ENCODE measurements at places on chromosomes 1 and 21. TPM values are rescaled to one million over a fixed set of nuclear protein-coding genes. Genes with fewer than 3 reads are reported as not detected.

DNA sequence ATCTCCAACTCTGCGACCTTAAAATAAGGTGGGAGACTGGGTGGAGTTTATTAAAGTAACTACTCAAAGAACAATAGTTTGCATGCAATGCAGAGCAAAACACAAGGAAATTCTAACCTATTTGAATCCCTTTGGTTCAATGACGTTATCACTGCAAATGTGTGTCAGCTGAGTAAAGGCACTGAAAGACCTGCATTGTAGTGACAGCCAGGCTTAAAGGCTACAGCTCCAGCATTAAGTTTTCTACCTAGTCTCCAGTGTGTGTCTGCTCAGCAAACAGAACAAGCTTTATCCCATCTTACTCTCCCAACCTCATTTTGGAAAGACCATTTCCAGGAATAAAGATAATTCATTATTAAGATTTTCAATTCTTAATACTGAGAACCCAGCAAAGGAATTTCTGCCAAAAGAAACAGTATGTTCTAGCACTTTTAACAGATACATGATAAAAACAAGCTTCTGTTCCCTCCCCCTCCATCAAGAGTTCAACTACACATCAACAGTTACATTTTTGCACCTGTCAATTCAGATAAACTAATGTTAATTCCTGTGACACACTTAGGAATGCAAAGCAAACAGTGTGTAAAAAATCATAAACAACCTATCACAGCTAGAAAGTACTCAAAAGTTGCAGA, 14.2 kb downstream of the PTP4A2 start:
- H3K36me3 ChIP-seq = peaks cover 1% of the 10 kb centered on the region
- no peaks in the 10 kb centered on the region for H3K27me3 ChIP-seq
- no peak for DNase-seq

GRCh38 chr1:43639976-43640794, 9.8 kb upstream of the KDM4A start:
- DNase-seq = no peak

Gene MFSD2A
- total RNA-seq = 23.4 TPM

DNA sequence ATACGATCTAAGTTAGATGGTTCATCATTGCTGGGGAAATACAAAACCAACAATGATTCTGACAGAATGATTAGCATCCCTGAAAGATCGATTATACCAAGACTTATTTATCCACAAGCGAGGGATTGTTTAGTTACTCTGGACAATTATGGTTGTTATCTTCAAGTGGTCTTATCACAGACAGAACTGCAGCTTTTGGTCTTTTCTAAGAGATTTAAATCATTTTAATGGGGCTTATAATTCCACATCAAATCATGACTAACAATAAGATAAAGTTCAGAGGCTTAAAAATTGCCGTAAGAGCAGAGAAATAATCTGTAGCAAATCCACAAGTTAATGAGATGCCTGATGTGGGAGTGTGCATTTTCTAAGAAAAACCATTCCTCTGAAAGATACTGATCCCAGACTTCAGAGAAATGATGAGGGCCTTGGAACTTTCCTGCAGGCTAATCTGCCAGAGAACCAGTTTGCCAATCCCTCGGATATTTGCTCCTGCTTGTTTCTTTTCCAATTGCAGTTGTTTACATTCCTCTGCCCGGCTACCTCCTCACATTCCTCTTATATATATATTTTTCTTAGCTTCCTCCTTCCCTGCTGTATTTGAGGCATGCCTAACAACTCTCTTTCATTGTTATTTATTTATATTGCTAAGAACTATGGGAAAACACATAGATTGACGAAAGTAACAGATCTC, 134.8 kb downstream of the BACH1 start:
- no peak overlapping the region for H3K4me3 ChIP-seq
- H3K36me3 ChIP-seq = no peaks in the 10 kb centered on the region
- no peak overlapping the region for H3K27ac ChIP-seq
- DNase-seq = no peak

Gene NEXN
- 7.8 TPM for total RNA-seq

DNA sequence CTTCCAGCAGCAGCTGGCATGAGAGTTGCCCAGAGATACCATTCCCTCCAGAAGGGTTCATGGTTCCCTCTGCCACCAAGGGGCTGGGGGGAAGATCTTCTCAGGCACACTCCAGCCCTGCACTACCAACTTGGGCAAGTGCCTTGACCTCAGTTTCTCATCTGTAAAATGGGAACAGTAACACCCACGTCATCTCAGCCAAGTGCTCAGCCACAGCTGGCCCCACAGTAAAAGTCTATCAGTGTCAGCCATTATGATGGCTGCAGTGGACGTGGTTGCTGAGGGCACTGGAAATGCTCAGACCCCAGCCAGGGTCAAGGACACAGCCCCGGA, 16.3 kb upstream of the TAS1R2 start:
- DNase-seq = no peak
- no peaks in the 10 kb centered on the region for H3K27me3 ChIP-seq
- H3K4me3 ChIP-seq = no peak overlapping the region
- no peaks in the 10 kb centered on the region for H3K36me3 ChIP-seq
- H3K4me1 ChIP-seq = no peaks in the 10 kb centered on the region

DNA sequence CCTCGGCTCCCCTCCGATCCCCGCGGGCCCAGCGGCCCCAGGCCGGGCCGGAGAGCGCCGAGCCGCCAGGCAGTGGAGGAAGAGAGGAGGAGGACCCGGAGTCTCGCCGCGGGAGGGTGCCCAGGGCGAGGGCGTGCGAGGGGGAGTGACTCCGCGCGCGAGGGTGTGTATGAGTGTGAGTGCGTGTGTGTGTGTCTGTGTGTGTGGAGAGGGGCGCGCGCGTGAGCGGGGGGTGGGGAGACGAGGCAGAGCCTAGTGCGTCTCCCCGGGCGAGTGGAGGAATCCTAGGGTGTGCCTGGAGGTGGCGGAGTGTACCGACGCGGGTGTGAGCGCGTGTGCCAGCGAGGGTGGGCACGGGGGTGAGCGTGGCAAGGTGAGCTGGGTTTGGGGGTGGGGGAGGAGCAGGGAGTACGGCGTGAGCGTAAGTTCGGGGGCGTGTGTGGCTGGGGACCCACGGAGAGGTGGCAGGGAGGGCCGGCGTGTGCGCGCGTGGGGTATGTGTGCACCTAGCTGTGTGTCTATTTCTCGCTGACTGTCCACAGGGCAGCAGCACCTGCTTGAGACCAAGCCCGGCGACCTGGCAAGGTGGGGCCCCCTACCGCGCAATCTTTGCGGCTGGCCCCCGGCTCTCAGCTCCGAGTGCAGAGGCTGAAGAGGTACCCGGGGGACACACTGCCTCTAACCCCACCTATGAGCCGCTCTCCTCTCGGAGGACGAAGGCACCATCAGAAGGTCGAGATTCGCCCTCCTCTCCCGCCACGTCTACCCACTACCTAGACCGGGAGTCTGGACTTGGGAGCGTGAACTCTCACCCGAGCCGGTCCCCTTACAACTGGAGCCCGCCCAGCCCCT, 784 bp upstream of the KCND3 start:
- H3K27me3 ChIP-seq = peaks cover 12% of the 10 kb centered on the region
- H3K27ac ChIP-seq = no peak overlapping the region
- H3K4me3 ChIP-seq = no peak overlapping the region
- H3K36me3 ChIP-seq = no peaks in the 10 kb centered on the region
- no peak for DNase-seq
- H3K4me1 ChIP-seq = no peaks in the 10 kb centered on the region

- H3K36me3 ChIP-seq = no peaks in the 10 kb centered on the region
- no peak overlapping the region for H3K4me3 ChIP-seq
- H3K27ac ChIP-seq = no peak overlapping the region
- H3K27me3 ChIP-seq = no peaks in the 10 kb centered on the region
These were observed 71.2 kb upstream of the BCL9 start for GRCh38 chr1:147470079-147470478.

Gene C1orf146
- not detected for total RNA-seq

DNA sequence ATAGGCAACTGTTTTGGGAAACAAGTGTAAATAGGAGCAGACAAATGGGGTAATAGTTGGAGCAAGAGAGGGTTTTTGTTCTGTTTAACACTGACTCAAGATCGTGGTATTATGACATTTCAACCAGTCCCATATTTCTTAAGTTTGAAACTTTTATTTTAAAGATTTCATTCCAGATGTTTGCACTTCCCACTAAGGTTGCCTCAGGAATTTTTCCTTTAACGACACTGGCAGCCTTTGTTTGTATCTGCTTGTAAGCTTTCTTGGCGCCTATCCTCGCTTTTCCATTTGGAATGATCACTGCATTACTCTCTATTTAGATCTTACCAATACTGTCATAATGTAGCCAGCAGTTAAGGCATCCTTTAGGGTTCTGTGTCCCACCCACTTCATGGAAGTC, 67.7 kb downstream of the ALG6 start:
- no peaks in the 10 kb centered on the region for H3K36me3 ChIP-seq
- no peak for DNase-seq
- no peaks in the 10 kb centered on the region for H3K27me3 ChIP-seq
- H3K4me1 ChIP-seq = no peaks in the 10 kb centered on the region
- no peak overlapping the region for H3K4me3 ChIP-seq
- no peak overlapping the region for H3K27ac ChIP-seq

Gene AIDA
- 28.3 TPM for total RNA-seq

GRCh38 chr1:182149411-182149965, 88.0 kb upstream of the ZNF648 start:
- H3K4me1 ChIP-seq = peaks cover 9% of the 10 kb centered on the region
- no peak overlapping the region for H3K27ac ChIP-seq
- H3K4me3 ChIP-seq = no peak overlapping the region
- DNase-seq = no peak

- no peak overlapping the region for H3K4me3 ChIP-seq
- H3K27ac ChIP-seq = no peak overlapping the region
- H3K27me3 ChIP-seq = no peaks in the 10 kb centered on the region
- no peaks in the 10 kb centered on the region for H3K36me3 ChIP-seq
- H3K4me1 ChIP-seq = no peaks in the 10 kb centered on the region
These were observed 53.8 kb upstream of the PSEN2 start for GRCh38 chr1:226816576-226816975.

GRCh38 chr1:76418531-76418930, 344.0 kb downstream of the ST6GALNAC3 start:
- DNase-seq = no peak
- no peak overlapping the region for H3K4me3 ChIP-seq
- no peak overlapping the region for H3K27ac ChIP-seq
